ENCODE measurements at places on chromosomes 5 and 9.

DNA sequence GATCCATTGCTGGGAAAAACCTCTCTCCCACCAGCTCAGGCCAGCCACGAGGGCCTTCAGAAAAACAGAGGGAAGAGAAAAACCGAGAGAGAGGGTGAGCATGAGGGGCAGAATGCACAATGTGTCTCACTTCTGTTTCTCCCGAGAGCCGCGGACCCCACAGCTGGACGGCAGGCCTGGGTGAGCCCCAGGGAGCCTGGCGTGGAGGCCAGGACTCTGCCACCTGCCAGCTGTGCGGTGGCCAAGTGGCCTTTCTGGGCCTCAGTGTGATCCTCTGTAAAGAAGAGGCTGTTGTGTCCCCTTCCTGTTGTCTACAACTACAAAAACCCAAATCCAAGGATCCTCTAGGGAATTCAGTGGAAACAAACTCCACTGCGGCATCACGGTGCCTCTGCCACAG, 179.3 kb downstream of the PAX5 start:
- no peak for DNase-seq

DNA sequence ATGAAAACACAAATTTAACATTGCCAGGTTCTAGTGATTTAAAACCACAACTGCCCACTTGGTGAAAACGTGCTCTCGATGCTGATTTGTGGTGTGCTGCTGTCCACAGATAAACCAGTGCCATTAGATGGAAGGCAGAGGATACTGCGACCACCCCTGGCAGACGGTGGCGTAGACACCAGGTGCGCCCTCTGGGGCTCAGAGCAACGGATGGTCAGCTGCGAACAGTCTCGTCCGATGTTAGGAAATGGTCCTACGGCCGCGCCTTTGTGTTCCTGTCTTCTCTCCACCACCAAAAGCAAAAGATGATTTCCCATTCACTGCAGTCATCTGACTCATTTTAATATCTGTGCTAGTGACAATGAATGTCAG, 43.2 kb downstream of the UBE2QL1 start:
- DNase-seq = no peak

- DNase-seq = no peak
Measured at GRCh38 chr5:138274189-138274853, at the start of gene GFRA3. GFRA3 (minus strand) TSS chr5:138274621; CDS start chr5:138274424, 197 bp downstream.

DNA sequence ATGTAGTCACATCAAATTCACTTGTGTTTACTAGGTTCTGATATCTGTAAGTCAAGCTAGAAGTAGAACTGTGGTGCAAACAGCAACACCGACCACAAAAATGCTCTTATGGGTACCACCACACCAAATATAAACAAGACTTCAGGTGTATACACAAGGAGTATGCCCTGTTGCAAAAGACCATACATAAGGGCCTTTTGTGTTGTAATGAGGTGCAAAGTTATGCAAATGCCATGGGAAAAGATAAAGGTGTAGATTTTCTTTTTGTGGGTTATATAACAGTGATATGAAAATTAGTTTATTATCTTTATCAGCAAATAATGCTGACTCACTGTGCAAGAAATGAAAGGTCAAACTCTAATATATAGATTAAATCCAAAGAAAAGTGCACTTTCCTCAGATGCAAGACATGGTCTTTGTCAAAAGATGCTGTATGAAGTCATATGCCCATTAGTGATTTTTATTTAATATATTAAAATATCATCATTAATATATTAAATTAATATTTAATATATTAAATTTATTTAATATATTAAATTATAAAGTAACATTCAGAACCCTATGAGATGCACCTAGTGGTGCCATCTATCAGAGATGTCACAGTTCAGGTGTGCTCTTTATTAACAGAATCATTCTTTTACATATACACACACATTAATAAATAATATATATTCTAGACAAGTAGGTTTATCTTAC, 26.7 kb upstream of the ALDH1A1 start:
- no peak for DNase-seq

DNA sequence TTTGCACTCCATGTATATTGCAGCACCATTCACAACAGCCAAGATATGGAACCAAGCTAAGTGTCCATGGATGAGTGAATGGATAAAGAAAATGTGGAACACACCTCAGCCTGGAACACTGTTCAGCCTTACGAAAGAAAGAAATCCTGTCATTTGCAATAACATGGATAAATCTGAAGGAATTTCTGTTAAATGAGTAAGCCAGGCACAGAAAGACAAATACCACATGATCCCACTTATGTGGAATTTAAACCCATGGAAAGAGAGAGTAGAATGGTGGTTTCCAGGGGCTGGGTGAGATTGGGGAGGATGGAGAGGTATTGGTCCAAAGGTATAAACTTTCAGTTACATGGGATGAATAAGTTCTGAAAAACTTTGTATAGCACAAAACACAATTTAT, 228.9 kb upstream of the CD180 start:
- no peak for DNase-seq
